Activated T-cell treated with anti-CD3 and anti-CD28 coated beads for 4 hours (primary cell): ENCODE measurements at places on chromosomes 4 and X.

DNA sequence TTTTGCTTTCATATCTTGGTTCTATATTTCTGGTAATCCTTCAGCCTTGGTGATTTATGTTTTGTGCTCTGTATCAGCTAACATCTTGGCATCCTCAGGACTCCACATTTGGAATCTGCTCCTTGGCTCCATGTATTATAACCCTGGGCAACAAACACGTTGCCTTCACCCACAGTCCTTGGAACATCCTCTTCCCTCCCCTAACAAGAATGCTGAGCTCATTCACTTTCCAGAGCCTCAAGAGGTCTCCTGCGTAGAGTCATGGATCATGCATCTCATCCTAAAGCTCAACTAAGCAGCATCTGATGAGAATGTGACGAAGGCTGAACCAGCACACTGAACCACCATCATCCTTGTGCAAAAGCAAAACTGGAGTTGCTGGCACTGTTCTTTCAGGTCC is 60.5 kb upstream of the C1GALT1C1 start:
- no peak for DNase-seq

GRCh38 chr4:39655211-39655610 is 16.5 kb upstream of the SMIM14 start:
- DNase-seq: no peak

DNA sequence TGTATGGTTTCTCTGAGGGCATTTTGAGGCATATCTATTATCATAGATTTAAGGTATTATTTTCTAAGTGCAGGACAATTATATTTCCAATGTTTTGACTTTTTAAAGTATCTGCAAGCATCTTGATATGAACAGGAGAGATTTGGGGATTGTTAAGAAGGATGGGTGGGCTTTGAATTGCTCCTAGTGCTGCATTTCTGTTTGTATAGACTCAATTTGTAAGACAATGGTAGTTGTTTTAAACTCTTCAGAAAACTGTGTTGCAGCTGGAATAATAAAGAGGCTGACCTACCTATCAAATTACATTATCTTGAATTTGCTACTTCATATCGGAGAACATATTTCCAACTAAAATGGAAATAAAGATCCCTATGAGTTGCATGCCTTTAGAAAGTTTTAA is 570.3 kb downstream of the ADGRL3 start:
- no peak for DNase-seq

GRCh38 chr4:168623484-168623883 is 126.6 kb downstream of the PALLD start:
- DNase-seq: no peak

- DNase-seq: no peak
These were observed 19.1 kb upstream of the EGFL6 start for GRCh38 chrX:13550346-13550745.

DNA sequence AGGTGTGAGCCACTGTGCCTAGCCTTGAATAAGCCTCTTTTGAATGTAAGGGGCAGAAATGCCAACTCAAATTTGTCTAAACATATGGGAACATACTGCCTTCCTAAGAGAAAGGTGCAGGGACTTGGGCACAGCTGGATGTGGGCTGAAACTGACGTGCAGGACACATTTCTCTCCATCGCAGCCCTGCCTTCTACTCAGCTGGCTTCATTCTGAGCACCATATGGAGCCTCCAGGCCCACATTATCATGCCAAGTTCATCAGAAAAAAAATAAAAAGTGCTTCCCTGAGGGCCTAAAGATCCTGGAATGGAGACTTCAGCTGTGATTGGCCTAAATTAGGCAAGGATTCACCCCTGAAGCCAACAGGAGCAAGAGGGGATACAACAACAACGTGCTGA is 386.2 kb downstream of the RAB28 start:
- no peak for DNase-seq

GRCh38 chrX:117713411-117713810 is 403.2 kb downstream of the KLHL13 start:
- DNase-seq: no peak

DNA sequence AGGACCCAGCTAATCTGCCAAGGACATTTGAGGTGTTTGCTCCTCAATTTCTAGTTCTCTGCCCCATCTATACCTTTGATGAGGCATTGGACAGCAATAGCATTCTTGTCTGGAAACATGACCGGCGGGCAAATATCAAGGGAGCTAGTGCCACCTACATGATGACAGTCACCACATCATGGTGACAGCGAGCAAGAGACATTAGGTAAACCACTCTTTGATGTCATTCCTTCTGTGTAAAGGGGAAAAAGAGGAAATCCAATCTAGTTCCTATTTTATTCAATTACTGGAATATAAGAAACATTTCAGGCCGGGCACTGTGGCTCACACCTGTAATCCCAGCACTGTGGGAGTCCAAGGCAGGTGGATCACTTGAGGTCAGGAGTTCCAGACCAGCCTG is 20.7 kb upstream of the IL13RA1 start:
- no peak for DNase-seq

- DNase-seq: peak; percentile 56
These were observed 118.4 kb downstream of the DTHD1 start for GRCh38 chr4:36399762-36400353.

DNA sequence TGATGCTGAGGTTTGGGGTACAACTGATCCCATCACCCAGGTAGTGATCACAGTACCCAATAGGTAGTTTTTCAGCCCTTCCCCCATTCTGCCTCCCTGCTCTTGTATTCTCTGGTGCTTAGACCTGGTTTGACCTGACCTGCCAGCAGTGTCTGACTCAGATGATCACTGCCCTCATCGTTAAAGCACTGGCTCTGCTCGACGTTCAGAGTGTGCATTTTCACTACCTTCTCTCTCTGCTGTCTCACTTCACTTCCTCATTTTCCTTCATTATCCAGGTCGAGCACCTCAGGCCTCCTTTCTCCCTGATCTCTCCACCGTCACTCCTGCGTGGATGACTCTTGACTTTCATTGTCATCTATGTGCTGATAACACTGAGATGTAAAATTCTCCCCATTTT is 83.6 kb downstream of the PARM1 start:
- no peak for DNase-seq

DNA sequence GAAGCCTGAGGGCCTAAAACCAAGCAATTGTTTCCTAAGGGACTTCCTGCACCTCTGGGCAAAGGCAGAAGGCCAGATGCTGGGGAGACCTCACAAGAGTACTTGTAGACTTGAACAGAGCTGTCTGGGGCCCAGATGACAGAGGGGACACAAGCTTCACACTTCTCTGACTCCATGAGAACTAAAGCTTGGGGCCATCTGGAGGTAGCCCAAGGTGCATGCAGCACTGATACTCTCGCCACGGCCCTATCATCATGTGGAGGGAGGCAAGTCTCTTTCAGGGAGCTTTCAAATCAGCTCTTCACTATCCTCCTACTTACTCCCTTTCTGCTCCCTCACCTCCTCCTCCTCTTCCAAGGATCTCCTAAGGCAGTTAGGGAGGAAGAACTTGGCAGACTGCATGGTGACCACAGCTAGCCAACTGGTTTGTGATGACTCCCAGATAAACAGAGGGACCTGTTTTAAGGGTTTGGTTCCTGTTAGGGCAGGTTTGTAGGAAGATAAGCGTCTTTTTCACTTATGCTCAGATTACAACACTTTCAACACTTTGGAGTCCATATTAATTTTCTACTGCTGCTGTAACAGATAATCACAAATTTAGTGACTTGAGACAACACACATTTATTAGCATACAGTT is 23.8 kb downstream of the MSL3 start:
- DNase-seq: no peak

GRCh38 chr4:34851411-34851810 is 1392.9 kb downstream of the ARAP2 start:
- DNase-seq: no peak

DNA sequence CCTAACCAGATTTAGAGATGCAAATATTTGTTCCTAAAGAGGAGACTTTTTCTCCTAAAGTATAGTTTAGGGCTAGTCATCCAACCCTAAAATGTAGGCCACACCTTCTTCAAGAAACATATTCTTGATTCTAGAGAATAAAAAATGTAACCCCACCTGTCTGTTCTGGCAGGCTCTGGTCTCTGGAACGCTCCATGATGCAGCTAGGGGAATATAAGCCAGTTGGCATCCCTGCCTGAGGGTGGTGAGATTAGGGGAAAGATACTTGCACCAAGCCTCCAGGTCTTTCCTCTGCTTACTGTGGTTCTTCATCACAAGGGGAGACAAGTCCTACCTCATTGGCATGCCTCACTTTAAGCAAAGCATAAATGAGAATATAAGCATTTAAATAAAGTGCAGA is 21.2 kb upstream of the TBC1D9 start:
- no peak for DNase-seq

DNA sequence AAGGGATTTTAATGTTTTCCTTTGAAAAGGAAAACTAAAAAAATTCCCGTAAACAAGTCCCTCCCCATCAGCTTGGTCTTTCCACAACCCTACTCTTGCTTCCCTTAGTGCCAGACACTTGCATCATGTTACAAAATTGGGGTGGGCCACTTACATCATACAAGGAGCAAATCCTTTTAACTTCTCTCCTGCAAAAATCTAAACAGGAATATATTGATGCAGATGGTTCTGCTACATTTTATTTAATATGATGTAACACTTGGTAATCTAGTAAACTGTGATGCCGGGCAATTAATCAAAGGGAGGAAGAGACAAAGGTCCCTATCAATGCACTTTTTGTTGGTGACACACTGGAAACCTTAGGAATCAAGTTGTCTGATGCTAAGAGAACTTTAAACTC is 125.3 kb downstream of the UBE2K start:
- no peak for DNase-seq

- DNase-seq: no peak
These were observed 276.1 kb downstream of the CFAP299 start for GRCh38 chr4:80611678-80611979.
